Stimulated activated CD4-positive, alpha-beta T cell treated with anti-CD3 and anti-CD28 coated beads, Interleukin-4, amount 100 ng/mL, for 1 hour (primary cell): ENCODE measurements at places on chromosomes 7 and 10.

DNA sequence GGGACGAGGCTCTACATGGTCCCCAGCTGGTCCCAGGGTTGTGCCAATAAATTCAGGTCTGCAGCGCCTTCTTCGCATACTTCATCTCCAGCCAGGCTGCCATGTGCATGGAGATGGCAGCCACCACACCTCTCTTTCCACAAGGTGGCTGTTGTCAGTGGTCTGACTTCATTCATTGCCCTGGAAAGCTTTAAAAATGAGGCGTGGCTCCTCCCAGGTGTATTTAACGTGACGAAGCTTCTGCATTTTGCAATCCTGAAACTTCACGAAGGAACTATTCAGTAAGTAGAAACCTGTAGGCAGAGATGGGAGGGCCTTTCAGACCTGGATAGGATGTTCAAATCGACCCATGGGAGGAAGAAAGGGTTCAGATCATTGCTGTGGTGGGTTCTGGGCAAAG, 53.7 kb downstream of the PFKFB3 start:
- DNase-seq = no peak

- no peak for DNase-seq
Observed at GRCh38 chr10:89307269-89307577, 5.4 kb downstream of the IFIT2 start.

DNA sequence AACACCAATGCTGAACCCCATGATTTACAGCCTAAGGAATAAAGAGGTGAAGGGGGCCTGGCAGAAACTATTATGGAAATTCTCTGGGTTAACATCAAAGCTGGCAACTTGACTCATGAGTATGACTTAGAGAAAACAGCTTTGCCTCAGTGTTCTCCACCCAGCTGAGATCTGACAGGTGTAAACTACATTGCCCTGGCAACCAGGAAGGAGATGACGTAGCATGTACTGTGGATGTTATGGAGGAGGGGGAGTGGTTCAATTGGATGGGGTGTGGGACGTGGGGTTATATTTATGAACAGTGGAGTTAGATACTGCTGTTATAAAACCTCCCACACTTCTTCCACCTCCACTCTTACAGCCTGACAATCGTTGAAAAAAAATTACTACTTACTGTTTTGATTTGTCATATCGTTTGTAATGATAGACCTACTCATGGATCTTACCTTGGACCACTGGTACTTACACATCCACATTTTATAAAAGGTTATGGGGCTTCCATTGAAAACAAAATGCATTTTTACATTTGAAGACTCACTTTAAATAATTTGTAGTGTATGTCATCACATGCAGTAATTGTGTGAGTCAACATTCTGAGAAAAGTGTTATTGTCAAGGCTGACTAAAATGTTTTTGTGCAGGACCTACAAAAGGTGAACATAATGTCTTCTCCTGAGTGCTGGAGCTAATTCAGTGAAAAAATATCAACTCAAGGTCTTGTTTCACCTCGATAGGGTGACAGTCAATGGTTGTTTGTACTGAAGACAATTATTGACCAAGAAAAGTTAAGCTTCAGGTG, 6.4 kb downstream of the OR2F1 start:
- DNase-seq = no peak

- DNase-seq = peak; percentile 72
Observed at GRCh38 chr10:133276435-133277201, at the start of gene ADAM8. Gene ADAM8, minus strand, starts transcription at chr10:133276868. Its CDS starts 51 bp downstream, at chr10:133276817.

DNA sequence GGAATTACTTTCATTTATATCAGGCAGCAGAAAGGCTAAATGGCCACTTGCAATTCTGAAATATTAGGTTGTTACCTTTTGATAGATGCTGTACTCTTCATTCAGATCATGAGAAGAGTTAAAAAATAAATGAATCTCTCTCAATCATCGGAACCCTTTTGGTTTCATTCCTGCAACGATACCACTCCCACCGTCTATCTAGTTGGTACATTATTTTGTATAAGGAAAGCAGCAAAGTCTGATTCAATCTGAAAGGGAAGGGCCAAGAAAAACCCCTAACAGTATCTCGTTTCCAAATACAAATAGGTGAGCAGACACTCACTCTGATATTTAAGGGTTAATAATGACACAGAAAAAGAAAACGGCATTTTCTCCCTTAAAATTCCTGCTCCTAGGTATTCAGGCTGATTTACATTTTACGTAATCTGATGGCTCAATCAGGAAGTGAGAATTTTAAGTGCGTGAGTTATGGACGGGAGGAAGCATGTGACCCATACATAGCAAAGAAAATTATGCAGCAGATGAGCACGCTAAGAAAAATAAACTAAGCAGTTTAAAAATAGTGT, 209.4 kb upstream of the KLF14 start:
- no peak for DNase-seq

DNA sequence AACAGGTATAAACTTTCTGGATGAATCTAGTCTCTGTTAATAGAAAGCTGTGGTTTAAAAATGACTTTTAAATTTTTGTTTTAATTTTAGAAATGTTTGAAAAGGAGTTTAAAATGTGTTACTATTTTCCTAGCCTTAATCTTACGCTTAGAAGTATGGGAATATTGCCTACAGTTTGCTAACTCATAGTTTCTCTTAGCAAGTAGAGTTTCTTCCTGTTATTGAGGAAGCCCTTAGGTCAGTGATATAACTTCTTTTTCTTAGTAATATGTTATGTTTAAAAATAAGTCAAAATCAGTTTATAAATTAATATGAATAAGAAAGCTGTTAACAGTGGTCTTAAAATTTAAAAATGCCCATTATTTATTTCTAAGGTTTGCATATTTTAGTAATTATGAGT, 3.1 kb downstream of the STARD3NL start:
- no peak for DNase-seq

DNA sequence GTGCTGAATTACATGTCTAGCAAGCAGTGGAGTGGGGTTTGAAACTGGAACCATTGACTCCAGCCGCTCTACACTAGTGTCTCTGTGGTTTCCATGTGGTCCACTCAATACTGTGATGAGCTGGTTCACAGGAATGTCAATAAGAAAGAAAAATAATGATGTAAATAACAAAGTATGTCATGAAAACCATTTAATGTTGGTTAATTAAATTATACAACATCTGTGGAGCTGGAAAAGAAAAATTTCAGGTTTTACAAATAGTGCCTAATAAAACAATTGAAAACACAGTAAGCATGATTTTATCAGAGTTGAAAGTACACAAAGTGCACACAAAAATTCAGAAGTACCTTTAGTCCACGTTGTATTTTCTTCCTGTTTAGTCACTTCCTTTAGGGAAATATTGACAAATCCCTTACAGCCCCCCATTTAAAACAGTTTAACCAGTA, 28.7 kb upstream of the NAMPT start:
- DNase-seq = no peak

DNA sequence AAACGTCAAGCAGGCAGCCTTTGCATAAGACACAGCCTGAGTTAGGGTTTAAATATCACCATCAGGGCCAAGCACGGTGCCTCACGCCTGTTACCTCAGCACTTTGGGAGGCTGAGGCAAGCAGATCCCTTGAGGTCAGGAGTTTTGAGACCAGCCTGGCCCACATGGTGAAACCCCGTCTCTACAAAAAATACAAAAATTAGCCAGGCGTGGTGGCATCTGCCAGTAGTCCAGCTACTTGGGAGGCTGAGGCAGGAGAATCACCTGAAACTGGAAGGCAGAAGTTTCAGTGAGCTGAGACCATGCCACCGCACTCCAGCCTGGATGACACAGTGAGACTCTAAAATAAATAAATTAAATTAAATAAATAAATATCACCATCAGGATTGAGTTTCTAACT, 33.0 kb downstream of the SRPK2 start:
- DNase-seq = no peak

DNA sequence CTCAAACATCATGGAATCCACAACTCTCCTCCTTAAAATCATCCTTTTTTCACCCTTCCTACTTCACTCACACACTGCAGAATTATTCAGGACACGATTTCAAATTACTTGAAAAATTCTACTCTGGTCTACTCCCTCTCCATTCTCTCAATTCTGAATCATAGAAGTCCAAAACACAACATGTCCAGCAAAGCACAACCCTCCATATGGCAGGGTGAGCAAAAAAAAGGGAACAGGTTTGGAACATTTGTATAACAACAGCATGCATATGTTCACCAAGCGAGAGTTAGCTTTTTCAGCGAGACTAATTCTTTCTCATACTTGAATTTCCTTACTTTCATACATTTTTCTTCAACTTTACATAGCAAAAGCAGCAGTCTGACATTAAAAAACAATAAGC, 73.4 kb downstream of the ABI1 start:
- DNase-seq = no peak

- DNase-seq = no peak
Observed at GRCh38 chr10:43866712-43867111, 218.0 kb upstream of the ZNF32 start.
